Right renal cortex interstitium (tissue), 3 donors: ENCODE measurements at places on chromosomes 16 and 17. TPM values are rescaled to one million over a fixed set of nuclear protein-coding genes. Genes with fewer than 3 reads are reported as not detected.

DNA sequence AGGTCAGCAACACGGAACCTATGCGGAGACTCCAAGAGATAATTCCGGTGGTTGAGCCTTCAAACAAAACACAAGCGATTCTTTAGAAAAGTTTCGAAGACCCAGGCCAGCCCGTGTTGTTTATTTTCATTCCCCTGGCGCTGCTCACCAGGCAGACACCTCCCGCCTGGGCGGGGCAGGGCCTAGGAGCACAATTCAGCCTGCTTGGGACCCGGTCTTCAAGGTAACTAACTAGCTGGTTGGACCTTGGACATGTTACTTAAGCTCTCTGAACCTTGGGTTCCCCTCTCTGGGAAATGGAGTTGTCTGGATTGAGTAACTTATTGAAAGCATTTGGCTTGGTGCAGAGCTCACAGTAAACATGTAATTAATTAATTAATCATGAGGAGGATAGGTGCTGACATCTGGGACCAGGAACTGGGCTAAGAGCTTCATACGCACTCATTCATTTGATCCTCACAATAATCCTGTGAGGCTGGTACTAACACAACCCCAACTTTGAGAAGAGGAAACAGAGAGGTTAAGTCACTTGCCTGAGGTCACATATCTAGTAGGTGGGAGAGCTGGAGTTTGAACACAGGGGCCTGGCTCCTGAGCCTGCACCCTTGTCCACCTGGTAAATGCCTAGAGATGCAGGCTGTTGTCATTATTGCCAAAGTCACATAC lies 125.3 kb upstream of the SMURF2 start:
- no peak for DNase-seq

GRCh38 chr17:56879280-56879679 lies 34.6 kb downstream of the TRIM25 start:
- no peak for DNase-seq

GRCh38 chr17:1153795-1154546 lies 25.8 kb downstream of the ABR start:
- no peak for DNase-seq

DNA sequence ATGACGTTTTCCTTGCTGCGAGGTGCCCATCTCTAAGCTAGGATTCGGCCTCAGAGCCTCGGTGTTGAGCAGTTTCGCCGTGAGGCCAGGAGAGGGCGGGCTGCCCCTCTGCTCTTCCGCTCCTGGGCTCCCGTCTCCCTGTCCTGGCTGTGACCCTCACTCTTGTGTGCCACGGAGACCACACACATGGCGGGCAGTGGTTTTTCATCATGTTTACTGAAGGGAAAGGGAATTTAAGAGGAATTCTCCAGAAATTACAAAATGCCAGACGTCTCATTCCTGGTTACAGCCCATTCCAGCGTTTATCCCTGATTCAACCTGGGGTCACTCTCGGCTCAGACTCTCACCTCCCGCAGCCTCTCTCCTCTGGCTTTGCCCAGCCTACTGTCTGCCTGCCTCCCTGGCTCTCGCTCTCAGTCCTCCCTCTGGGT lies 96.8 kb upstream of the ELAC2 start:
- DNase-seq, result peak; percentile 10

GRCh38 chr16:85372627-85373372 lies 240.3 kb upstream of the GSE1 start:
- no peak for DNase-seq

DNA sequence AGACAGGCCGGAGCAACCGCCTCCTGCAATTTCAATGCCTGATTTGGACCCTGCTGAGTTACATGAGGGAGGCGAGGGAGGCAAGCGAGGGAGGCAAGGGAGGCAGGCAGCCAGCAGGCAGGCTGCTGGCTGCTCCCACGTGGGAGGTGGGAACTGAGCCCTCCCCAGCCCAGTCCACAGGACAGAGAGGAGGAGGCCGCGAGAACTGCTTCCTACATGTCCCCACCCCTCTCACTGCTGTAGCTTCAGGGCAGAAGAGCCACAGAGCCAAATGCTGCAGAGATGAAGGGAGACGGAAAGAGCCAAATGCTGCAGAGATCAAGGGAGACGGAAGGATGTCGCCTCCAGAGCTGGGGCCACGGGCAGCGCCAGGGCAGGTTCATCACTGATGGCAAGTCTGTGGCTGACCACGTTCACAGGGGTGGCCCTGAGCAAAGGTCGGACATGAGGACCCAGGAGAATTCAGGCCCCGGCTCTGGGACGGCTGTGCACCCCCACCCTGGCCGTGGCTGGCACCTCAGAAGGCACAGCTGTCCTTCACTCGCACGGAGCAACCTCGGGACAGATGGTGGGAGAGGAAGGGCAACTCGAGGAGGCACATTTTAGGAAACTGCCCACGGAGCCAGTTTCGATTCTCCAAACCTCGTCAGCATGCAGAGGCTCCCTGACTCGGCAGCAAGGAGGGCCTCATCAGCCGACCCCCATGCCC lies 21.5 kb downstream of the RPH3AL start:
- DNase-seq, result no peak

DNA sequence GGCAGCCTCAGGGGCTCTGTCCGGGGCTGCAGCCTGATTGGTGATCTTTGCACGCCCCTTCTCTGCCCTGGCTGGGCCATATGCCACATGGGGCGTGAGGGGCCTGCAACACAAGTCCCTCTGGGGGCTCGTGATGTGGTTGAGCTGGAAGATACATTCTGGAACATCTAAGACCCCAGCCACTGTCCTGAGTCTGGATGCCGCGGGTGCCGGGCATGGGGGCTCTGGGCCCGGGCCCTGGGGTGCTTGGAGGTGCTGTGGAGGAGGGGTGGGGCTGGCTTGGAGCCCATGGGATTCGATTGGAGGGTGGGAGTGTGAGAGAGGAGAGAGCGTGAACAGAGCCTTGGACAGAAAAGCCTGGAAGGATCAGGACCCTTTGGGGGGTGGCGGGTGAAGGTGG lies 39.4 kb downstream of the JPH3 start:
- DNase-seq, result no peak

DNA sequence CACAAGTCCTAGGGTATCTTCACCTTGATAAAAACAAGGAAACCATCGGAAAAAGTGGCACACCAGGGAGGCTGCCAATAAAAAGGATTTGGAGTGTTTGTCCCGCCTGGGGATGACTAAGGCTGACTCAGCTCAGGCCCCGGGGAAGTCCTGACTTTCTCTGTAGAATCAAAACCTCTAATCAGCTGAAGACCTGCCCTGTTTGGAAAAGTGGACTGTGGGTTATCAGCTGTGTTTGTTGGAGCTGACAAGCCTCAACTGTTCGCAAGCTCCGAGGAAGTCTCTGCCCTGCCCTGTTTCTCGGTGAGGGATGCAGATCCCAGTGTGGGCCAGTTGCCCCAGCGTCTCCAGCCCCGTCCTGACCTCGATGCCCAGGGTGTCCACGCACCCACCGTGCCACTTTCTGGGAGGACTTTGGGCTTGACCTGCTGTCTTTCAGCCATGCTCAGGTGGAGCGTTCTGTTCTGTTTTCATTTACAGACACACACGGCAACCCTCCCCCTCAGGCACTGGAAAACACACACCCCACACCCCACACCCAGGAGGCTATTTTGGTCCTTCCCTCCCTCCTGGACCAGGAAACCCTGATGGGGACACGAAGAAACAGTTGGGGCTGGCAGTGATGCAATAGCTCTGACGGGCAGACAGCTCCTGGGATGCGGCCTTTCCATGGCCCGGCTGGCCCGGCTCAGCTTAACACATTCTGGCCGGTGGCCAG lies 27.6 kb upstream of the PITPNA start:
- no peak for DNase-seq

KIAA0753 gene
- polyA plus RNA-seq, result 37.7 TPM

DNA sequence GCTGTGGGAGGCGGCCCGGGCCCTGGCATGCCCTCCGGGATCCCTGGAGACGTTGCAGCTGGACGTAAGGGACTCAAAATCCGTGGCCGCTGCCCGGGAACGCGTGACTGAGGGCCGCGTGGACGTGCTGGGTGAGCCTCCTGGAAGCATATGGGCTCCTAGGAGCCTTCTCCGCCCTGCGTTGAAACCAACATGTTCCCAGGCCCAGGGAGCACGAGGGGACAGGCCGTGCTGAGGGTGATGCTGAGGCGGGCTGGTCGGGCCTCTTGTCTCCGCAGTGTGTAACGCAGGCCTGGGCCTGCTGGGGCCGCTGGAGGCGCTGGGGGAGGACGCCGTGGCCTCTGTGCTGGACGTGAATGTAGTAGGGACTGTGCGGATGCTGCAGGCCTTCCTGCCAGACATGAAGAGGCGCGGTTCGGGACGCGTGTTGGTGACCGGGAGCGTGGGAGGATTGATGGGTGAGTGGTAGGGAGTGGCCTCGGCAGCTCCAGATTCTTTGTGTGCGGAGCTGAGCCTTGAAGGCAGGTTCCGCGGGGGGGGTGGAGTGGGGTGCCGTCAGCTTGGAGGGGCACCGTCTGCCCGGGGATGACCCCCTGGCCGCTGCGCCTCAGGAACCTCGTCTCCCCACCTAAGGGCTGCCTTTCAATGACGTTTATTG lies 567 bp downstream of the HSD17B1 start:
- DNase-seq, result no peak

VWA3A gene
- polyA plus RNA-seq, result 1.6 TPM

DNA sequence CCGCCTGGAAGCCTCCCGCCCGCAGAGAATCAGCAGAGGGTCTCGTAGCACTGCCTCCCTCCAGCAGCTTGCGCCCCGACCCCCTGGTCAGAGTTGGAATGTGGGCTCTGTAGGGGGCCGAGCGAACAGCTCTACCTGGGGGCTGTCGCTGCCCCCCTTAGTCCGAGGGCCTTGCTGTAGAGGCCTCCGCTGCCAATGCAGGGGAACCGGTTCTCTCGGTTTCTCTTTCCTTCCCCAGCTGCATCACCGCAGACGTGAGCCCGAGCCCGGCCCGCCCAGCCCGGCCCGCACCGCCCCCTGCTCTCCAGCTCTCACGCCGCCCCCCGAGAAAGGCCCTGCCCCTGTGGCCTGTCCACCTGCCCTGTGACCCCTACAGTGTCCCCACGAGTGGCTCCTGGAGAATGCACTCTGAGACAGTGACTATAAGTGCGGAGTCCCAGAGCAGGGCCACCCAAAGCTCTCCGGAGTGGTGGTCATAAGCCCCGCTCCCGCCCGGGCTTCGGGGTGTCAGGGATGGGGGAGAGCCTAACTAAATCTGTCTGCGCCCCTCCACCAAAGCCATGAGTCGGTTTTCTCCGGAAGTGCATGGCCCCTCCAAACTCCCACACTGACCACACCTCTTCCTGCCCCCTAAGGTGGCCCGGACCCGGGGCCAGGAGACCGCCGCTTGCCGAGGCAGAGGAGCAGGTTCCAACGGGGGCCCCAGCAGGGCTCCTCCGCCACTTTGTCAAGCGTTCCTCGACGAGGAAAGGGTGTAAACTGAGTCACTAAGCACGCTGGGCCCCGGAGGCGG lies 1.7 kb downstream of the ARHGAP27 start:
- DNase-seq, result no peak

MGAT5B gene
- polyA plus RNA-seq, result 1.3 TPM

DNA sequence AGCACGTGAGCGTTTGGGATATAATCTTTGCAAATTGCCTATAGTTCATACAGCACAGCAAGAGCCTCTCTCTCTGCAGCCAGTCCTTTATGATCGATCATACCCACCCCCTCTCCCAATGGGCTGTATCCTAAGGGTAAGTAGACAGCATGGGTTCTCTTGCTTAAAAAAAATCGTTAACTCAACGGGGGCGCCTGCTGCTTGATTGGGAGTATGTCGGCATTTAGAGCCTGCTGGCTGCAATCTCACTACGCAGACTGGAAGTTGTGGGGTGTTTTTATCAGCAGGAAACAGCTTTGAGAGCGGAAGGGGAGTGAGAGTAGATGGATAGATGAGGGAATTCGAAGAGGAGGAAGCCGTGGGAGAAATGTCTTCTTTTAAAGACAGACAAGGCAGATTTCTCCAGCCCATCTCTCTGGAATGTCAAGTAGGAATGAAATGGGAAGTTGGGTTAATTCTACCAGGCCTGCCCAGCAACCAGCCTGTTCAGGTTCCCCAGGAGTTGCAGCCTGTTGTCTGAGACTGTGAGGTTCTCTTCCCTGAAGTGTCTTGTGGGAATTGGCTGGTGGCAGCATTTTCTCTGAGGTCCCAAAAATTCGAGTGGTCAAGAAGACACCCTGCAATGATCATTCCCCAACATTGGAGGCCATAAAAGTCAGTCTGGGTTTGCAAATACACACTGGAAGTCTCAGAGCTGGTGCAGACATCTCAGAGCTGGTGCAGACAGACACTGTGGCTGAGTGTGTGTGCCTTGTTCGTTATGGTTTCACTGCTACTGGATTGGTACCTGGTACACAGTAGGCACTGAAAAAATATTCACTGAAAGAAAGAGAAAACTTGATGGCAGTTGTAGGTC lies 65.6 kb downstream of the PRKCB start:
- DNase-seq, result no peak

KCNJ18 gene
- polyA plus RNA-seq, result not detected

- no peak for DNase-seq
Observed at GRCh38 chr17:7853691-7854038, 1.2 kb upstream of the TMEM88 start.

- no peak for DNase-seq
Observed at GRCh38 chr16:138049-138417, 440 bp downstream of the NPRL3 start.

CFAP97D1 gene
- 0.19 TPM for polyA plus RNA-seq

DNA sequence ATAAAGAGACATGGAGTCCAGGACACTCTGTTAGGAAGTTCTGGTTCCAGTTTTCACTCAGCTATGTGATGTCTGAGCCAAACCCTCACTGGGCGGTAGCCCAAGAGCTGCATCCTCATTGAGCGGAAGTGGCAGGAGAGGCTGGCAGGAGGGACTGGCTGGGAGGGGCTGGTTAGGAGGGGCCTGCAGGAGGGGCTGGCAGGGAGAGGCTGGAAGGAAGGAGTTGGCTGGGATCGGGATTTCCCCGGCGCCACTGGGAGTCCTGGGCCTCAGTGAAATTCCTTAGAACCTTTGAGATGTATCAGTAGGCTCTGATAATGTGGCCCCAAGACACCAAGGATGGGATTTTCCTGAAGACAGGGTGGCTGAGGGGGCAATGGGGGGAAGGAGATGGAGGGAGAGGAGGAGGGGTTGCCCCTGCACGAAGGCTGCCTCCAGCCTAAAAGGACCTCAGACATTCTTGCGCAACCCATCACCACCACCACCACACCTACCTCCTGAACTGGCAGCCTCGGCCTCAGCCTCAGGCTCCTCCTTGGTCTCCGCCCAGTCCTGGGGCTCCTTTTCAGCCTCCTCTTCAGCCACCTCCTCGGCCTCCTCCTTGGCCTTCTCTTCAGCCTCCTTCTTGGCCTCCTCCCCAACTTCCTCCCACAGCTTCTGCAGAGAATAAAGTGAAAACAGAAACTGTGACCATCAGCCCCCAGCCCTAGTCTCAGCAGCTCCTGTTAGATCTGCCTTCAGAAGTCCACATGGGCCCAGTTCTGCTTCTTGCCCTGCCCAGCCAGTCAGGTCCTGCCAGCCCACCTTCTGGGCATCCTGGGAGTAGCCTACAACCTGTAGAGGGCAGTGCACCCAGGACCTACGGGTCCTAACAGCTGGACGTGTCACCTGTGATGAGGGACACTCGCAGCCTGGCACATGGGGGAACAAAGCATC lies 31.7 kb downstream of the CNGB1 start:
- DNase-seq, result no peak

- no peak for DNase-seq
Observed at GRCh38 chr16:72658888-72659717, 388.8 kb downstream of the ZFHX3 start.

- no peak for DNase-seq
Observed at GRCh38 chr17:82670661-82671450, 22.6 kb upstream of the WDR45B start.
